Activated naive CD4-positive, alpha-beta T cell treated with anti-CD3 and anti-CD28 coated beads, Interleukin-2, amount 50 U/mL, for 16 hours (primary cell): ENCODE measurements at places on chromosomes 7 and 10.

GRCh38 chr7:20288036-20288435 is 42.7 kb upstream of the ITGB8 start:
- no peak for DNase-seq

DNA sequence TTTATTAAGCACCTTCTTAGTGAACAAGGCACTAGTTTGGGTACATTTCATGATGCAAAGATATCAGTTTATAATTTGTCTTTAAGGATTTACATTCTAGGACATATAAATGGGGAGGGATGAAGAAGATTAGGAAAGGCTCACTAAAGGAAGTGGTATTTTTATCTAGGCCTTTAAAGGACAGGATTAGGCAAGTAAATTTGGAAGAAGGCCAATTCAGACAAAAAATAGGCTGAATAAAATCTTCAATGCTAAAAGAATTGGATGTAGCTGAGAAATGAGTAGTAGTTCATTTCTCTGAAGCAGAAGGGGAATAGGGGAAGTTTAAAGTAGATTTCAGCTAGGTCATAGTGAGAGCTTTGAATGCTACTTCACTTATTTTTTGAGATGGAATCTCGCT is 4.8 kb upstream of the FAM24B start:
- DNase-seq, result no peak

- DNase-seq, result no peak
Measured at GRCh38 chr10:49679480-49679893, at the start of gene C10orf53. C10orf53 (plus strand) TSS chr10:49679651; CDS start chr10:49679698, 47 bp downstream.

DNA sequence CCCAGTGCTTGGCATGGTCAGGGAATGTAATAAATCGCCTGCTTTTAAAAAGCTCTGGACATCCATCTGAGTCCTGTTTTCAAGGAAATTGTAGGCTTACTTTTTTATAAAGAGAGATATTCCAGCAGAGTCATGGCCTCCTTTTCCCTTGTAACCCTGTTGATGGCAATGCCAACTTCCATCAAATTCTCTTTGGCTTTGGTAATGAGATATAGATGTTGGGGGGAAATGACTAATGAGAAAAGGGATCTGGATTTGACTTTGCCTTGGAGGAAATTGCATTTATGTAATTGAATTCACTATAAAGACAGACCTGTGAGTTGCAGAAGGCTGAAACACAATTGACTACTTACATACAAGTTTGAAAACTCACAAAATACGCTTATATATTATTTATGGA is 347.5 kb downstream of the GPR158 start:
- no peak for DNase-seq

DNA sequence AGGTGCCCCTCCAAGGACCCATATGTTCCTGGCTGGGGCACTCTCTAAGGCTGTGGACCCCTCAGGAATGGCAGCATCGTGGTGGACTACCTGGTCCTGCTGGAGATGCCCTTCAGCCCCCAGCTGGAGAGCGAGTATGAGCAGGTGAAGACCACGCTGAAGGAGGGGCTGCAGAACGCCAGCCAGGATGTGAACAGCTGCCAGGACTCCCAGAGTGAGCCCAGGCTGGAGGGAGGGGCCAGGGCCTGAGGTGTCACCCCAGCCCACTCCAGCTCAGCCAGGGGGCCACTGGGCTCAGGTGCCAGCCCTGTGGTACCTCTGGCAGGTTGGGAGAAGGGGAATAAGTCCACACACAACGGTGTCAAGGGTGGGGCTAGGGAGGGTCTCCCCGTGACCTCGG is 4.7 kb upstream of the MUC12 start:
- no peak for DNase-seq

- DNase-seq, result no peak
Measured at GRCh38 chr7:112420236-112420861, 29.9 kb upstream of the IFRD1 start.

DNA sequence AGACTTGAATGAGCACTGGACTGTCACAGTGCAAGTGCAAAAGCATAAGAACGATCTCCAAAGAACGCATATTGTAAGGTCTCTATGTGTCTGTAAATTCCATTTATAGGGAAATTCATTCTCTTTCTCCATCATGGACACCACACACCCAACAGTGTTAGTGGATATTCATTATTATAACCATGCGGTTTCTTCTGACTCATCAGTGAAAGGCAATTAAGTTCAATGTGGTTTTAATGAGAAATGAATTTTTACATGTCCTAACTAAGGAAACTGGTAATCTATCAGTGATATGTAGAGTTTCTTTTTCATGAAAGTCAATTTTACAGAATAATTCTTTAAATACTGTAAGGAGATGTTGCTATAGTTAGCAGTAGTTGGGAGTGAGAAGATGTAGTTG is 25.9 kb downstream of the GIMAP8 start:
- DNase-seq, result no peak

DNA sequence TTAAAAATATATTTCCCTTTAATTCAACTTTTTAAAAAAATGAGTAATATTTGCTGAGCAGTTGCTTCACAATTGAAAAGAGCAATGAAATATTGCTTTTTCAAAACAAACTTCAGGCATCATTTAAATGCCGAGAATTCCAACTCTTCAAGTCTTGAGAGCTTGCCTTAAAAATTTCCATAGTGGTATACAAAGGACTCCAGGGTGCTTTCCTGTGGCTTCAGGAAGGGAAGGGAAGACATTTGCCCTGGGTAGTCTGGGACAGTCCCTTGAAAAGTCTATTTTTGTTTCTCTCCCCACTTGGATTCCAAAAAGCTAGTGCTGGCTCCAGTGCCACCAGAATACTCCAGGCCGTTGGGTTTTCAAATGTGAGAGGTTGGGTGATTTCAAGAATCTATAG is 71.7 kb downstream of the HYCC1 start:
- DNase-seq, result no peak

DNA sequence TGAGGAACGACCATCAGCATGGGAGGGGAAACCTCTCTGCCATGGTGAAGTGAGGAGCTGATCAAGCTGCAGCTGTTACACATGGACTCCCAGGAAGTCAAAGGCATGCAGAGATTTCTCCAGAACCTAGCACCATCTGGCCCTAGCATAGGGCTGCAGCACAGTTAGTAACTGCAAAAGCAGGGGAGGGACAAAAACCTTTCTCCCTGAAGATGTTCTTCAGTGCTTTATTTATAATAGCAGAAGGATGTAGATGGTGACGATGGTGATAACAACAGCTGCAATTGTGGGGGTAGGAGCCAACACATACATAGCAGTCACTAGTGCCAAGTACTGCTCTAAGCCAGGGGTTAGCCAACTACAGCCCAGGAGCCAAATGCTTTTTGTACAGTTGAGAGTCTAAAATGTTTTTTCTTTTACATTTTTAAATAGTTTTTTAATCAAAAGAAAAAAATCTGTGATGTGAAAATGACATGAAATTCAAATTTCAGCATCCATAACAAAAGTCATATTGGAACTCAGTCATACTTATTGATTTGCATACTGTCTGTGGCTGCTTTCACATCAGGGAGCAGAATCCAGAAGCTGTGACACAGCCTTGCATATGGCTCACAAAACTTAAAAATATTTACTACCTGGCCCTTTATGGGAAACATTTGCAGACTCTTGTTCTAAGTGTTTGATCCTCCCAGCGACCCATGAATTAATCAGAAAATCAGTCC is 299.5 kb downstream of the ELMO1 start:
- DNase-seq, result no peak

DNA sequence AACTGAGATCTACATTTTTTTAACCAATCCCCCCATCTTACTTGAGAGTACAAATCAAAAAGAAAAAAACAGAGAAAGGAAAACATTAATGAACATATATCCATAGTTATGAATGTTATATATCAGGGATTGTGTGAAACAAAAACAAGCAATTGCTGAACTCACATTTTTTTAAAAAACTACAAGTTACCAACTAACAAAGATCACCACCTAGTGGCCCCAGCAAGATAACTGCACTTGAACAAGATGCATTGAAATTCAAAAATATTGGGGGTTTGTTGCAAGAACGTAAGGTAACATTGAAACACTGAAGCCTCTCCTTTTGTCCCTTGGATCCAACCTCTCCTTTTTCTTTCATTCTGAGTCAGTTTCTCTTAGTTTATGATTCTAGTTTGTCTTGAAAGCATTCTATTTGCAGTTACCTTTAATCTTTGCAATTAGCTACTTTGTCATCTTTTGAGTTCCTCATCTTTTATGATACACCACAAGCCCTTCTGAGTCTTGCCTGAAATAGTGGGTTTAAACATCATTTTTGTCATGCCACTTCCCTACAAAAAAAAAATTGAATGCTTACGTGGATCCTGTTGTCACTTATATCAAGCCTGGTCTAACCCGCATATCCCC is 87.3 kb upstream of the TES start:
- no peak for DNase-seq

DNA sequence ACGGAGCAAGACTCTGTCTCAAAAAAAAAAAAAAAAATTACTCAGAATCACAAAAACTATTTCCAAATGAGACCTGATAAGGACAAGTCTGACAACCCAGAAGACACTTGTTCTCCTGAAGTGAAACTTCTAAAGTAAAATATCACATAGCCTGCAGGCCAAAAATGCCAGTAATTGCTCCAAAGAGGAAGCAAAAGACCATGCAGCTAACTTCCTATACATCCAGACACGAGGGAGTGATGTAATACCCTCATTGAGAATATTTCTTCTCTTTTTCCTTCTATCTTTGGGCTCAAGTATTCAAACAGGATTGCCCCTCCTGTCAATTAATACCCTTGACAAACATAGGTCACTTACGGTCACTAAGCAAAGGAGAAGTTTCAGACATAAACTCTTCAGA is 31.2 kb downstream of the ARMH3 start:
- no peak for DNase-seq

- no peak for DNase-seq
Measured at GRCh38 chr10:132423966-132424861, 27.2 kb downstream of the PWWP2B start.

DNA sequence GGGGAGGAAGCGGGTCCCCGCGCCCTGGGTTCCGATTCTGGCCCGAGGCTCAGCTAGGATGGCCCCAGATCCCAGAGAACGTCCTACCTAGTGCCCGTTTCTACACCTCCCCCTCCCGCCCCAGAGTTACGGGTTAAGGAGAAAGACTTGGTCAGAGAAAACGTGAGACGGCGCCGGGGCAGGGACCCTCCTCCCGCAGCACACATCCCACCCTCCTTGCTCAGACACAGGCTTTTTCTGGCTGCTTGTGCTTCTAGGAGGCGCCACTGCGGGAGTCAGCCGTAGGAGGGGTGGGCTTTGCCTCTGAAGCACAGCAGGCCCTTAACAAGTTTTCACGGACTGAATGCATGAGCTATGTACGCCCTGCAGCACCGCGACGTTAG is 104.9 kb upstream of the LEP start:
- DNase-seq, result no peak

GRCh38 chr7:44631458-44632115 is 25.2 kb downstream of the OGDH start:
- no peak for DNase-seq

DNA sequence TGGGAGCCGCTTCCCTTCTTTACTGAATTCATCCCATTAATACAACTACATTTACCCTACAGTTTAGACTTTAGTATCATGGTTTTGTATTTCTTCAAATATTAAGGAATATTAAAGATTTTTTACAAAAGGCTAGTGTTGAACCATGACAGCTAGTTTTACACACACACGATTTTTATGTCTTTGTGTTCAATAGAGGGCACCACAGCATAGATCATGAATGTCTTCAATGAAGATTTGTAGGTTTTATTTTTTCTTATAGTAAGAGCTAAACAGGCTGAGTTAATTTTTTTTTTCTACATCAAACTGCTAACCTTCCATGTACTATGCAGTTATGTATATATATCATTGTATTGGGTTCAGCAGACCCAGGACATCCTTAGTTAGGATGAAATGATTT is 76.9 kb downstream of the SNX10 start:
- no peak for DNase-seq

GRCh38 chr7:33698041-33698440 is 207.3 kb upstream of the BMPER start:
- DNase-seq, result no peak

DNA sequence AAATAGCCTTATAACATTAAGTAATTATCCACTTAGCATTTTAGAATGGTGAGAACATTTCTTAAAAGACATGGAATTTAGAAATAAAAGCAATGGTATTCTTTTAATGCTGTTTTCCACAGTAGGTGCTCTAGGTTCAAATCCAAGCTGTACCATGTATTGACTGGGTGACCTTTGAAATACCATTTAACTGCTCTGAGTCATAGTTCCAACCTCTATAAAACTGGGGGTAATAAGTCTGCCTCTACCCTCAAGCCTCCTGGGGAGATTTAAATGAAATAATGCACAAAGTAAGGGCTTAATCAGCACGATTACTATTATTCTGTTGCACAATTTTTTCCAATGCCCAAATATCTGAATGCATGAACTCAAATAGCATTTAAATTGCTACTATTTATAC is 236.4 kb upstream of the CCDC6 start:
- DNase-seq, result no peak

DNA sequence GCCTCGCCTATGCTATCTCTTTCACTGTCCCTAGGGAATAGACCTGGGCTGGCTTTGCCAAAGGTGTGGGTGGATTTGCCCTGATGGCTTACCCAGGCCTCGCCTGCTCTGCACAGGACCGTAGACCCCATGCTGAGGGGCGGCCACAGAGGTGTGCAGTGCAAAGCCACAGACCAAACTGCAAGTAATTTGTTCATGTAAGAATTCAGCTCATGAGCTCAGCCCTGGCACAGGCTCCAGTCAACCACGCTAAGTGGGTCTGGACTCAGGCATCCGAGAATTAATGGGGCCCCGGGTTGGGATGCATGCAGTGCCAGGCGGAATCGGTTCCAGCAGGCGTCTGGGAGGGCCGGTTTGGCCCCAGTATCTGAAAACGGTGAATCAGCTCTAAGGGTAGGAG is 445.2 kb downstream of the DNAJB6 start:
- DNase-seq, result peak; percentile 8

GRCh38 chr7:87127019-87127418 is 25.2 kb upstream of the DMTF1 start:
- DNase-seq, result no peak

DNA sequence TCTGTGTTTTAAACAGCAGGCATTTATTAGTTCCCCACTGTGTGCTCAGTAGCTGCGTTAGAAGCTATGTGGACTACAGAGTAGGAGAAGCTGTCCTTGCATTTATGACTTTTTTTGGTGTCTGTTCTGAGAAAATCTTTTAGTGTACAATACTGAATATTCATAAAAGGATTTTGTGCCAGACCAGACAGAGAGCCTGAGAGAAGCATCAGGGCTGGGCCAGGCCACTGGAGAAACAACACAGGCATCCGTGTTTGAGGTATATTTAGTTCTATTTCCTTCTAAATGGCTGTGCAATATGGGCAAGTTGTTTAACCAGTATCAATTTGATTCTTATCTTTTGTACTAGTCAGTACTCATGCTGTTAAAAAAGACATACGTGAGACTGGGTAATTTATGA is 182.8 kb downstream of the SH2D4B start:
- no peak for DNase-seq

- no peak for DNase-seq
Measured at GRCh38 chr7:155770241-155770640, 42.0 kb downstream of the SHH start.

GRCh38 chr7:39228946-39229345 is 251.2 kb downstream of the POU6F2 start:
- no peak for DNase-seq

DNA sequence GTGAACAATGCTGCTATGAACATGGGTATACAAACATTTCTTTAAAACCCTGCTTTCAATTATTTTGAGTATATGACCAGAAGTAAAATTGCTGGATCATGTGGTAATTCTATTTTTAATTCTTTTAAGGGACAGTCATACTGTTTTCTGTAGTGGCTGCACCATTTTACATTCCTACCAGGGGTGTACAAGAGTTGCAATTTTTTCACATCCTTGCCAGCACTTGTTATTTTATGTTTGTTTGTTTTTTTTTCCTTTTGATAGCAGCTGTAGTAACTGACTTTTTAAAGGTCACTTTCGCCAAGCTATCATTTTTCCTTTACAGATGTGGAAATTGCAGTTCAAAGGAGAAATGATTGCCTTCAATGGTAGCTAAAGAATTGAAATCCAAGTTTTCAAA is 99.5 kb downstream of the GPR85 start:
- no peak for DNase-seq
